ENCODE measurements at places on chromosomes 1 and 21. TPM values are rescaled to one million over a fixed set of nuclear protein-coding genes. Genes with fewer than 3 reads are reported as not detected.

DNA sequence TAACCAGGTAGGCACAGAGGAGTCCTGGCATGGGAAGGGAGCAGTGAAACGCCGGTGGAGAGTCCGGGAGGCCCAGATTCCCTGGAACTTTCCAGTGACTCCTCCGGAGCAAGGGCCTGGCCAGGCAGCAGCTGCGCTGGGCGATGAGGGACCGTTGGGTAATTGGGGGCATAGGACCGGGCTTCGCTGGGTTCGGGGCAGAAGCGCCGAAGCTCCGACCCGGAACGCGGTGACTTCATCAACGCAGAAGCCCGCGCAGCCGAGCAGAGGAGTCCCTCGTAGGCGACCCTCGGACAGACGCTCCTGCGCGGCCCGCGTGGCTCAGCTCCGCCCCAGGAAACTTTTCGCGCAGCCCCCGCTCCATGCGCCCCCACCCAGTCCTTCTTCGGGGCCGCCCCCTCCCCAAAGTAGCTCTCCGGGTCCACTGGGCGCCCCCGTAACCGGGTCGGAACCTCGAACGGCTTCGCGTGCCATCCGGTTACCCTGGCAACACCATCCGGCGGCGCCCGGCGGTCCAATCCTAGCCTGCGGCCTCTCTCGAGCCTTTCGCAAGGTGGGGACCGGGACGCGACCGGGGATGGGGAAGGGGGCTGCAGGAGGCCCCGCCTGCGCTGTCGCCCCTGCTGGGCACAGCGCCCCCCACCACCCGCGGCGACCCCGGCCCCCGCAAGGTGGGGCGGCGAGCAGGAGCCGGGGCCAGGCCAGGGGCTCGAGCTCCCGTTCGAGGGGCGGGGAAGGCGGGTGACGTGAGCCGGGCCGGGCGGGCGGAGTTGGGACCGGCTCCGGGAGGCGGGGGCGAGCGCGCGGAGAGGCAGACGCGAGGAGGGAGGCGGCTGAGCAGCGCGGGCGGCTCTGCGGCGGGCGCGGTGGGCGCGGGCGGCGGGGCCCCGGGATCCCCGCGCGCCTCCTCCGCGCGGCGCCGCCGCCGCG, at the start of gene AJAP1:
AJAP1 (plus strand) TSS at position 814 of the 930 bp plus-strand sequence. CDS start 817 bp downstream, outside the sequence.
- no peak within 1 kb of the TSS for H3K27ac ChIP-seq
- H3K36me3 ChIP-seq: no peaks in the 10 kb centered on the region
- peaks cover 17% of the 10 kb centered on the region for H3K27me3 ChIP-seq
- H3K4me3 ChIP-seq: peak within 1 kb of the TSS; percentile 41

DNA sequence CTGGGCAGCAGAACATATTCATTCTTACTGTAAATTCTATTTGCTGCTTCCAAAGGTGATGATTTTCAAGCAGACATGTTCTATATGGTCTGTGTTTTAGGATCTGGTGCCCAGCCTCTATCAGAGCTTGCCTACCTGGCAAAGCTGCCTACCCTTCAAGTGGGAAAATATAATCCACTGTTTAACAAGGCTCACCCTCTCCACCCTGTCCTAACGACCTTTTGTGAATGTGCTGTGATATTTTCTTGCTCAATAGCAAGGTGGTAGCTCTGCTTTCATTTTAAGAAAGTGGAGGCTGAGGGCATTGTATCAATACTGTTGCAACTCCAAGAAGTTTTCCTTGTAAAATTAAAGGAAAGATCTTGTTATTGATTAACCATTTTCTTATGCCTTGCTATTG, 26.0 kb upstream of the AGO1 start:
- peaks cover 6% of the 10 kb centered on the region for H3K4me1 ChIP-seq
- no peaks in the 10 kb centered on the region for H3K27me3 ChIP-seq
- H3K4me3 ChIP-seq: no peak overlapping the region
- DNase-seq: no peak

DNA sequence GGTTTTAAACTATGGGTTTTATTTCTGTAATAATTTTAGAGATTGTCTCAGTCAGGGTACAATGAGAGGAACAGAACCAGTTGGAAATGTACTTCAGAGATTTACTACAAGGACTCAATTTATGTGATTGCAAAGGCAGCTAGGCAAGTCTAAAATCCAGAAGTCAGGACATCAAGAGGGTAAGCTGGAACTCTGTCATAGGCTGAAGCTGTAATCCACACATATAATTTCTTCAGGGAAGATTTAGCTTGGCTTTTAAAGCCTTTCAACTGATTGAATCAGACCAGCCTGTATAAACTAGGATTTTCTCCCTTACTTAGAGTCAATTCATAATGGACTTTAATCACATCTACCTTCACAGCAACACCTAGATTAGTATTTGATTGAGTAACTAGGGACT, 24.3 kb upstream of the LELP1 start:
- no peak overlapping the region for H3K27ac ChIP-seq
- H3K4me3 ChIP-seq: no peak overlapping the region
- H3K36me3 ChIP-seq: no peaks in the 10 kb centered on the region

DNA sequence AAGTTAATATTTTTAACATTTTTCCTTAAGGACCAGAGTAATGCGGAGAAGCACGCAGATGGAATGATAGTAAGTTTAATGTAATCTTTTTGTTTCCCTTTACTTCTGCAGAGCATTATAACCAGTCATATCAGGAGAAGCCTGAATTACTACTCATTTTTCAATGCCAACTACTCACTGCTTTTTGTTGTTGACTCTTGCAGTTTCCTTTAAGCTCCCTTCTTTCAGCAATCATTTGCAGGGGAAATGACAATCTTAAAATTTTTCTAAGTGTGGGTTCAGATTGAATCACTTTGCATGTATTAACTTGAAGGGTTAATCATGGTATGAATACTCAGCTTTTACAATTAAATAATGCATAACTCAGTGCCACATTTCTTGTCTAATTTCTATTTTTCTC, 122.2 kb downstream of the NRDC start:
- H3K27ac ChIP-seq: no peak overlapping the region
- H3K4me1 ChIP-seq: peaks cover 22% of the 10 kb centered on the region
- no peak overlapping the region for H3K4me3 ChIP-seq
- H3K27me3 ChIP-seq: no peaks in the 10 kb centered on the region
- peaks cover 3% of the 10 kb centered on the region for H3K36me3 ChIP-seq

- H3K27ac ChIP-seq: no peak overlapping the region
- DNase-seq: no peak
- H3K36me3 ChIP-seq: no peaks in the 10 kb centered on the region
These were observed 46.6 kb downstream of the SSBP3 start for GRCh38 chr1:54359393-54360162.

GRCh38 chr21:36754241-36754898, 55.5 kb downstream of the SIM2 start:
- H3K36me3 ChIP-seq: peaks cover 4% of the 10 kb centered on the region
- no peak overlapping the region for H3K4me3 ChIP-seq
- no peaks in the 10 kb centered on the region for H3K27me3 ChIP-seq
- H3K27ac ChIP-seq: no peak overlapping the region
- DNase-seq: no peak

- no peaks in the 10 kb centered on the region for H3K27me3 ChIP-seq
- H3K4me3 ChIP-seq: no peak overlapping the region
- H3K4me1 ChIP-seq: peaks cover 75% of the 10 kb centered on the region
These were observed 124.0 kb downstream of the SYT2 start for GRCh38 chr1:202586018-202586821.

- no peak overlapping the region for H3K27ac ChIP-seq
- DNase-seq: no peak
- peak overlapping the region; percentile 38 for H3K4me3 ChIP-seq
- H3K27me3 ChIP-seq: no peaks in the 10 kb centered on the region
- peaks cover 57% of the 10 kb centered on the region for H3K4me1 ChIP-seq
These were observed 28.5 kb upstream of the EPS8L3 start for GRCh38 chr1:109792056-109792831.

DNA sequence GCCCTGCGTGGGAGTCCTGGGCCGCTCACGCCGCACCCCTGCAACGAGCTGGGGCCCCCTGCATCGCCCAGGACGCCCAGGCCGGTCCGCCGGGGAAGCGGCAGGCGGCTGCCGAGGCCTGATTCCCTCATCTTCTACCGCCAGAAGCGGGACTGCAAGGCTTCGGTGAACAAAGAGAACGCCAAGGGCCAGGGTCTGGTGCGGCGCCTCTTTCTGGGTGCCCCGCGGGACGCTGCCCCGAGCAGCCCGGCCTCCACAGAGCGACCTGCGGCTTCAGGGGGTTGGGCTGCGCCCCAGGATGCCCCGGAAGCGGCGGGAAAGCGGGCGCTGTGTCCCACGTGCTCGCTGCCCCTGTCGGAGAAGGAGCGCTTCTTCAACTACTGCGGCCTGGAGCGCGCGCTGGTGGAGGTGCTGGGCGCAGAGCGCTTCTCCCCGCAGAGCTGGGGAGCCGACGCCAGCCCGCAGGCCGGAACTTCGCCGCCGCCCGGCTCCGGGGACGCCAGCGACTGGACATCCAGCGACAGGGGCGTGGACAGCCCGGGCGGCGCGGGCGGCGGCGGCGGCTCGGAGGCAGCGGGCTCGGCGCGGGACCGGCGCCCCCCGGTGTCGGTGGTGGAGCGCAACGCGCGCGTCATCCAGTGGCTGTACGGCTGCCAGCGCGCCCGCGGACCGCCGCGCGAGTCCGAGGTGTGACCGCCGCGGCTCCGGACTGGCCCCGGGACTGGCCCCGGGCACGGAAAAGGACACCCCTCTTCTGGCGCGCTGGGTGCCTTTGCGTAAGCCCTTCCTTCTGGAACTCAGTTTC, 2.7 kb downstream of the FAM110D start:
- no peaks in the 10 kb centered on the region for H3K36me3 ChIP-seq
- no peaks in the 10 kb centered on the region for H3K27me3 ChIP-seq
- H3K4me1 ChIP-seq: no peaks in the 10 kb centered on the region
- DNase-seq: no peak
- no peak overlapping the region for H3K27ac ChIP-seq

- H3K27me3 ChIP-seq: no peaks in the 10 kb centered on the region
- peak overlapping the region; percentile 40 for H3K4me3 ChIP-seq
These were observed 33.1 kb downstream of the CAPZB start for GRCh38 chr1:19452221-19452663.

GRCh38 chr1:2074944-2075740, 24.9 kb downstream of the PRKCZ start:
- no peak overlapping the region for H3K4me3 ChIP-seq
- H3K4me1 ChIP-seq: no peaks in the 10 kb centered on the region

GRCh38 chr1:81678779-81679178, 122.0 kb upstream of the ADGRL2 start:
- no peak overlapping the region for H3K4me3 ChIP-seq
- H3K4me1 ChIP-seq: peaks cover 4% of the 10 kb centered on the region
- DNase-seq: no peak

DNA sequence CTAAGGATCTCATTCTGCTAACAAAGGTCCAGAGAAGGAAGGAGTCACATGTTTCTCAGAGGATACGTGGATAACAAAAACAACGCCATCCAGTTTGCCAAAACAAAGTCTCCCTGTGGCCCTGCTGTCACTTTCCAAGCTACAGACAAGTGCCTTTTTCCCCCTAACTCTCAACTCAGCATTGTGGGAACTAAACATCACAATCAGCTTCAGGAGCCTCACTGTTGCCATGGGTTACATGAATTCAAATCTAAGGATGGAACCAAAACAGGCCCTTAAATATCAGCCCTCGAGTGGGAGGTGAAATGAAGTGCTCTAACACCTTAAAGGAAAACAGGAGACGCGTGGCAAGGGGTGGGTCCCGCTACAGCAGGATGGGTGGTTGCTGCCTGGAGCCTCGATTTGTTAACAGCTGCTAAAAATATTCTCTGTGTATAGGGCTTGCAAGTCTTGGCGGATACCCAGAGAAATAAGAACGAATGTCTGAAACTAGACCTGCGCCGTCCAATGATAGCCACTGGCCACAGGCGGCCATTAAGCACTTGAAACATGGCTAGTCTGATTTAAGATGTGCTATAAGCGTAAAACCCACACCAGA, 66.4 kb upstream of the SOD1 start:
- no peaks in the 10 kb centered on the region for H3K36me3 ChIP-seq
- no peaks in the 10 kb centered on the region for H3K4me1 ChIP-seq
- no peak overlapping the region for H3K4me3 ChIP-seq

DNA sequence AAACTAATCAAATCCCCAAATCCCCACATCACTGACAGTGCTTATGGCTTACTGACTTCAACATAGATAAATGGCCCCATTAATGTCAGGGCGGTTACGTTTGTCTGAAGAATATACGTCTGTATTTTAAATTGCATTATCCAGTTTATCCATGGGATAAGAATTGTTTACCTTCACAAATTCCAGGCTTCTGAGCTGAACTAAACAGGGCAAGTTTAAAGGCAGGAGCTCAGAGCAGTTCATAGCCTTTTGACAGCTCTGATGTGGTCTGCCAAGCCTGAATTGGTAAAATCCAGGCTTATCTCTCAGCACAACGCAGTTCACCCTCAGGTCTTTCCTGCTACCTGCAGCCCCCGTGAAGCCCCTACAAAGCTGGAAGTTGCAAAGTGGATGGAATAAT, 79.5 kb upstream of the GREM2 start:
- H3K4me3 ChIP-seq: no peak overlapping the region
- H3K36me3 ChIP-seq: no peaks in the 10 kb centered on the region
- no peak overlapping the region for H3K27ac ChIP-seq
- DNase-seq: no peak
- no peaks in the 10 kb centered on the region for H3K27me3 ChIP-seq

DNA sequence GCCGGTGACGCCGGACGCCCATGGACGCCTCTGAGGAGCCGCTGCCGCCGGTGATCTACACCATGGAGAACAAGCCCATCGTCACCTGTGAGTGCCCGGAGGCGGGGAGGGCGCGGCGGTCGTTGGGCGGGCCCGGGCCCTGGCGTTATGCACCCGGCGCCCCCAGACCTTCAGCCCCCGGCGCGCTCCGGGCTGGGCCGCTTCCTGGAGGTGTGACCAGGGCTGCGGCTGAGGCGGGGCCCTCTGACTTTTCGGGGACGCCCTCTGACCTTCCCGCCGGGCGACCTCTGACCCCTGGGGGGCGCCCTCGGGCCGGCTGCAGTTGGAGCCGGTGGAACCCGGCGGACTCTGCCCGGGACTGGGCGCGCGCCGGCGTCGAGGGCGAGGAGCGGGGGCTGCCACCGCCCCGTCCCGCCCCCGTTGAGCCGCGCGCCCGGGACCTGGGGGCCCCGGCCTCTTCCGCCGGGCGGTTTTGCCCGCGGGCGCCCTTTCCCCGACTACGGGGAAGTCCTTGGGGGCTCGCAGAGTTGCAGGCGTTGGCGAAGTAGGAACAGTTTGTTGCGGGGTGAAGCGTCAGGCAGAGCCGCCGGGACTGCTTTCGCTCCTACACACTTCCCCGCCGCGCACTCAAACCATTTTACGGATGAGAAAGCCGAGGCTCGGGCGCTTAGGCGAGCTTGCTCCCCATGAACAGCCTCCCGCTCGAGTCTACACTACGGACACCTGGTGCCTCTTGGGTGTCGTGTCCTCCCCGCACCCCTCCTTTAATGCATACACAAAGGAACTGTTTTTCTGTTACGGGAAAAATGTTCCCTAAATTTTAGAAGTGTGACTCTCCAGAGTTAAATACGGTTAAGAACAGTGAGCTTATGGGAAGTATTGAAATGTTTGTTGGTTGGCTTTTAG, 618 bp downstream of the TRAPPC10 start:
- no peaks in the 10 kb centered on the region for H3K36me3 ChIP-seq
- DNase-seq: no peak

- no peaks in the 10 kb centered on the region for H3K36me3 ChIP-seq
- no peak overlapping the region for H3K4me3 ChIP-seq
- no peak overlapping the region for H3K27ac ChIP-seq
- DNase-seq: no peak
- H3K27me3 ChIP-seq: no peaks in the 10 kb centered on the region
- H3K4me1 ChIP-seq: no peaks in the 10 kb centered on the region
These were observed 90.6 kb upstream of the KCTD3 start for GRCh38 chr1:215476541-215476940.

GRCh38 chr1:88291611-88292354, 392.3 kb upstream of the PKN2 start:
- no peaks in the 10 kb centered on the region for H3K36me3 ChIP-seq
- H3K4me1 ChIP-seq: no peaks in the 10 kb centered on the region
- DNase-seq: no peak

Gene IKBKE
- total RNA-seq: 16.1 TPM

Gene LRRC38
- not detected for total RNA-seq

Gene PCBP3
- 4.5 TPM for total RNA-seq

Gene GPR25
- not detected for total RNA-seq

Gene AMY2A
- not detected for total RNA-seq

Gene CAMK1G
- not detected for total RNA-seq

Gene CD84
- total RNA-seq: 11.6 TPM
